Ureter (tissue), 1 donor: ENCODE measurements at places on chromosomes 1 and 21.
A peak's percentile ranks its signal among the peaks of the same experiment; 100 is the strongest.

DNA sequence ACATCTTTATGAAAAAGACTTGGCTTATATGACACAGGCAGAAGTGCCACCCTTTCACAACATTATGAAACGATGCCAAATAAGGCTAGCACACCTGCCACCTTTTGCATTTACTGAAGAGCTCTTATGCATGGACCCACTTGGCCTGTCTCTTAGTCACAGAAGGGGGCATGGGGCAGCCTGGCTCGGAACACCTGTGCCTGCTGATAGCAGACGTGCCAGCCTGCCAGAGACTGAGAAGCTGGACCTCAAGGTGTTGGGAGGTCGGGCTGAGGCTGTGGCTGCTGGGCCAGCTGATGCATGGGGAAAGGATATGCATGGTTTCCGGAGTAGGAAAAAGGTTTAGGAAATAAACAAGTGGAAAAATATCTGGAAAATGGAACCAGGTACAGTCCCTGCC is 21.5 kb downstream of the RCAN1 start:
- DNase-seq = no peak

- DNase-seq = peak; percentile 50
These were observed 44.1 kb upstream of the SLC25A33 start for GRCh38 chr1:9494936-9495758.

DNA sequence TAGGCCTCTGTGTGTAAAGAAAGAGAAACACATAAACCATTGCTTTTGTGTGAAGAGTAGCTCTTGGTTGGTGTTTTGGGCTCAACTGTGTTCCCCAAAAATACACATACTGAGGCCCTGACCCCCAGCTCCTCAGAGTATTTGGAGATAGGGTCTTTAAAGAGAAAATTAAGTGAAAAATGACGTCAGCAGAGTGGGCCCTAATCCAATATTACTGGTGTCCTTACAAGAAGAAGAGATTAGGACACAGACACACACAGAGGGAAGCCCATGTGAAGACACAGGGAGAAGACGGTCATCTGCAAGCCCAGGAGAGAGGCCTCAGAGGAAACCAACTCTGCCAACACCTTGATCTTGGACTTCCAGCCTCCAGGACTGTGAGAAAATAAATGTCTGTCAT is 76.9 kb upstream of the PGBD5 start:
- no peak for DNase-seq

GRCh38 chr1:98991127-98992012 is 13.3 kb downstream of the PLPPR5 start:
- no peak for DNase-seq

- no peak for DNase-seq
These were observed 32.0 kb upstream of the INSL5 start for GRCh38 chr1:66833112-66833511.

DNA sequence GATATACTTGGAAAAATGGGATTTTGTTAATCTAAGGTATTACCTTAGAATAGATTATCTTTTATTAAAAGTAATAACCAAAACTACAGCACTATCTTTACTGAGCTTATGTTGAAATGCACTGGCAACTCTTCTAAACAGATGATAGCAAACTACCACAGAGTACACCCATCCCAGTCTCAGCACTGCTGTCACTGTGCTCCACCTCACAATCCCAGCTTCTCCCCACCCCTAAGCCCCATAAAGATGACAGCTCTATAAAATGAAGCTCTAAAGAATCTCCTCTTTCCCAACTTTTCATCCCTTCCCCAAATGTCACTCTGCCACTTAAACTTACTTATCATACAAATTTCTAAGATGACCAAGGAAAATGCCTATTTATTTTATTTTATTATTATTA is 6.4 kb downstream of the DSTYK start:
- DNase-seq = no peak

GRCh38 chr21:33157303-33157702 is 72.4 kb upstream of the IFNAR2 start:
- no peak for DNase-seq

DNA sequence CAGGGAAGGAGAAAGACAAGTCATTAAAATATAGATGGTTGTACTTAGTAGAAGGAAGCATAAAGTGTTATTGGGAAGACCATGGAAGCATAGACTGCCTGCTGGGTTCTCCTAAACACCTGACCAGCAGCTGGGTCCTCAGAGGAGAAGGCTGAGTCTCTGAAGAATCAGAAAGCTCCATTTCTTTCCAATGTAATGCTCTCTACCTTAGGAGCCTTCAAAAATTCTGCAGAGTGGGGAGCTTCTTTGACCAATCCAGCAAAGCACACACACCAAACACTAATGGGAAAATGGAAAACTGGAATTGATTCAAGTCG is 21.1 kb upstream of the BCL10 start:
- DNase-seq = no peak

DNA sequence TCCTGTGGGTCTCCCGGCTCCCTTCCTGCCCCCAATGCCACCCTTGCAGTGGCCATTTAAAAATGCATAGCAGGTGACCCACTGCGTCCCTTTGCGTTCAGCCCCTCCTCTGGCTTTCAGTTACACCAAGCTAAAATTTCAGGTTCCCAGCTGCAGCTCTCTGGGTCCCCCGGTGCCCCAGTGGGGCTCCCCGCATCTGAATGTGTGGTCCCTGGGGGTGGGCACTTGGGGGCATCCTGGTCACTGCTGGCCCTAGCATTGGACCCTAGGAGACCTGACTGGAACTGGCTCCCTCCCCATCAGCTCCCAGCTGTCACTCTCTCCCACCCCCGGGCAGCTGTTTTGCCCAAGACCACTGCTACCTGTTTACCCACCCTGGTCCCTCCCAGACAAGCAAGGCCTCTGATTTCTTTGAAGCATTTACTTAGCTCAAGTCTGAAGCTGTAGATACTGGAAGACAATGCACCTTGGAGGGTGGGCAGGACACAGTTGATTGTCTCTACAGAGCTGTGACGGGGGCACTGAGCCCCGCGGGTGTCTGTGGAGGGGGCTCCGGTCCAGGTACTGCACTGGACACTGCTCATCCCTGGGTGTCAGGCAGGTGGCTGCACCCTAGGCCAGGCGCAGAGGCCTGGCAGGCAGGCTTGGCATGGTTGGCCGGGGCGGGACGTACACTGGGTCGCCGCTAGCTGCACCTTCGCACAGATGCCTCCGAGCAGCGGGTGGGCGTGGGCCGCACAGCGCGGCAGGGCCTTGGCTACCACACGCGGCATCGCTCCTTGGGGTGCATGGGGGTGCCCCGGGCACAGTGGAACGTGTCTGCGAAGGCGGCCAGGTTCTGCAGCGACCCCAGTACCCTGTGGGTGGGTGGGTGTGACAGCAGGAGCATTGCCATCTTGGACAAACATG is 3.9 kb downstream of the PRXL2B start:
- DNase-seq = no peak

DNA sequence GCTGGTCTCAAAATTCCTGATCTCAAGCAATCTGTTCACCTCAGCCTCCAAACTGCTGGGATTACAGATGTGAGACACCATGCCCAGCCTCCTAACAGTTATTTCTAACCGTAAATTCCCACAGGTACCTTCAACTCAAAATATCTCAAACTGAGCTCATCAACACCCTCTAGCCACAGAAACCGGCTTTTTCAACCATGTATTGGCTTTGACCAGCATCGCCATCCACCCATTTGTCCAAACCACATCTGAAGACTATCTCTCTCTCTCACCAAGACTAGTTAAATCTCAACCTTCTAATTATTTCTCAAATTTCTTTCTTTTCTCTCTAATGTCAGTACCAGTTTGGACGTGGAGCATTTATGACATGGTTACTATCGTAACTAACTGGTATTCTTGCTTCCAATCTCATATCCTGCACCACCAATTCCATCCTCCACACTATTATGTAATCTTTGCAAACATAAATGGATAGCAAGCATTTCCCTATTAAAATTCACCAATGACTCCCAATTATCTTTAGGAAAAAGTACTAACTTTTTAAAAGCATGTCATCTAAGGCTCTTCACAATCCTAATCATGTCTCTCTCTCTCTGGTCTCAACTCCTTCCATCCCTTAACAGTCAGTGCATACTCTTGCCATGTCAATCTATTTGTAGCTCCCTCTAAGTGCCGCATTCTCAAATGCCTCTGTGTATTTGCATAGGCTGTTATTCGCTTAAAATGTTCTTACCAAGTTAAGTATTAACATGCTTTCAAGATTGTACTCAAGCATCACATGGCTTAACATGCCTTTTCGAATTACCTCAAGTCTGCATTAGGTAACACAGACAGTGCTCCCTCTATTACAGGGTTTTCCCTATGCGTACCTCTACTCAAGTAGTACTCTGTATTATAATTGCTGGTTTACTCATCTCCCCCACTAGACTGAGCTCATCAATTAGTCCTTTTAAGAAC is 18.1 kb downstream of the RSBN1 start:
- no peak for DNase-seq

DNA sequence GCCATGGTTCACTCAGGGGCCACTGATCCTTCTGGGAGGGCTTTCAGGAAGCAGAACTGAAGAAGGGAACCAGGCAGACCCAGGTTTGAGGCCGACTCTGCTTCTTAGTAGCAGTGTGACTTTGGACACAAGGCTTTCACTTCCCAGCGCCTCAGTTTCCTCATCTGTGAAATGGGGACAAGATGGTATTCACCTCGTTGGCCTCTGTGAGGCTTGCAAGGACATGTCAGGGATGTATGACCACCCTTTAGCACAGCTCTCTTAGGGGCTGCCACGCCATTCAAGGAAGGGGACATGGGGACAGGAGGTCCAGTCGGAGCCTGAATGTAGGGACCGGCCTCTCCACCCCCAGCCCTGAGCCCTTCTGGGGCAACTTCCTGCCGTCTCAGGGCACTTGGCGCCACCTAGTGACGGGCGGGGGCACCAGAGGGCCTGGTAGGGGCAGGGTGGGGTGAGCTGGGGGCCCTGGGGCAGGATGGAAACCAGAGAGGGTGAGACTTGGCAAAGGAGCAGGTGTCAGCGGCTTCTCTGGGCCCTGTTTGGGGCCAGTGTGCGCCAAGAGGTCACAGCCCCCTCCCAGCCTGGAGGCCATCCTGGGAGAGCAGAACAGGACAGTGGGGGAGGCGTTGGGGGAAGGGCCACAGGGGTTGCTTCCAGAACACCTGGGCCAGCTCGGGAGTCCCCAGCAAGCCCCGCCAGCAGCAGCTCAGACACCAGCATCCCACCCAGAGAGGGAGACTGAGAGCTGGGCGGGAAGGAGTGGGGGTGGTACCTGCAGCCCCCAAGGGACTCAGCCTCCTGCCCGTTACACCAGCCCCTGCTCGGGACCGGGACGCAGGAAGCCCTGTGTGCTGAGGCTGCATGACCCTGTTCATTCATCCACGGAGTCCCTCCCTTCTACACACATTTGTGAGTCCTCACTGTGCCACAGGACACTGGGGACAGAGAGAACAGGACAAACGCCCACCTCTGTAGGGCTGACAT is 102.5 kb upstream of the TARDBP start:
- no peak for DNase-seq

- no peak for DNase-seq
These were observed 39.0 kb downstream of the FAF1 start for GRCh38 chr1:50921029-50921428.

- DNase-seq = no peak
These were observed 13.0 kb downstream of the RCC1 start for GRCh38 chr1:28518745-28519341.

DNA sequence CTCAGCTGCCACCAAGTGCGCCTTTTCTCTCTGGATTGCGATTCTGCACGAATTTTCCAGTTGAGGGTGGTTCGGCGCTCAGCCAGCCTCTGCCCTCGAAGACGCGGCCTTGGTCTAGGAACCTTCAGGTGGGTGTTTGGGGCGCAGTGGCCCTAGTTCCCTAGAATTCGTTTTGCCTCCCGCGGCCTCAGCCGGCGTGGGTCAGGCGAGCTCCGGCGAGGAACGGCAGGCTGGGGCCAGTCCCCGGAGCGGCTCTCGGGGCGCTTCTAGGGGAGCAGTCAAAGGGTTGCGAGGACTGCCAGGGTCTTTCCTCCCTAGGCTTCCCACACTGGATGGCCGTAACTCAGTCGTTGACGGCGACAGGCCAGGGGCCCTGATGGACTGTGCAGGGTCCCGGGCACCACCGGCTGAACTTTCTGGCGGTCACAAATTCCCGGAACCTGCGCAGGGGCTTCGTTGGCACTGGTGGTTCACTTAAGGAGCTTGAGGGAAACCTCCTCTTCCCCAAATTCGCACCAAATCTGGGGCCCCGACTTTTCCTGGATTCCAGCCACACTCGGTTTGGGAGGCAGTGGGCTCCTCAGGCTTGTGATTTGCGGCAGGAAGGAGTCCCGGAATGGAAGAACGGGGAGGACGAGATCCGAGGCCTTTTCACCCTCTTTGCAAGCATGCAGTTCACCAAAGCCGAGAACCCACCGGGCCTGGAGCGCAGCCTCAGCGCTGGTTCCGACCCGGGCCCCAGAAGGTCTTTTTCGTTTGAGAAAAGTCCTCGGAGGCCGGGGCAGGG is 1.2 kb downstream of the DMBX1 start:
- DNase-seq = no peak

- DNase-seq = no peak
These were observed 119.2 kb downstream of the SYF2 start for GRCh38 chr1:25113086-25113485.

GRCh38 chr1:110337704-110338308 is 1.4 kb upstream of the RBM15 start:
- peak; percentile 60 for DNase-seq

DNA sequence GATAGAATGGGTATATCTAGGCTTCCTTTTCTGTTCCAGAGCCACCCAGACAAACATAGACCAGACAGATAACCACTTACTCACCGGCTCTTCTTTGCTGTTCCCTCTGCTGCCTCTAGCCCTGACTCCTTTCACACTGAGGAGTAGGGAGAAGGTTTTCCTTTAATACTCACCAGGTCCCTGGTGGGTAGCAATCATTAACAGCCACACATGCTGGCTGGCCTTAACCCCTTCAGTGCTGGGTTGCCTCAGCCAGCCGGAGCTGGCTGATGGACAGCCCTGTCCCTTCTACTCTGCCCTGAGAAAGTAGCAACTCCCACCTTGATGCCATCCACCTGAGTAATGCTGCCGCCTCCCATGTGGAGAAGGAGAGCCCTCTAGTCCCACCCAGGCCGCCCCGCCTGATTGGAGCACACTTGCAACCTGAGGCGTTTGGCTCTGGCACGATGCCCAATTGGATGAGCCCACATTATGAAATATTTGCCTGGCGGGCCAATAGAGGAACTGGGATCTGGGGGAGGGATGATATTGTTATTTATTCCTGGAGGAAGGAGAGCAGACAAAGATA is 71.6 kb downstream of the PLEKHA6 start:
- DNase-seq = peak; percentile 87

GRCh38 chr1:200258447-200259375 is 151.1 kb downstream of the ZNF281 start:
- DNase-seq = no peak

DNA sequence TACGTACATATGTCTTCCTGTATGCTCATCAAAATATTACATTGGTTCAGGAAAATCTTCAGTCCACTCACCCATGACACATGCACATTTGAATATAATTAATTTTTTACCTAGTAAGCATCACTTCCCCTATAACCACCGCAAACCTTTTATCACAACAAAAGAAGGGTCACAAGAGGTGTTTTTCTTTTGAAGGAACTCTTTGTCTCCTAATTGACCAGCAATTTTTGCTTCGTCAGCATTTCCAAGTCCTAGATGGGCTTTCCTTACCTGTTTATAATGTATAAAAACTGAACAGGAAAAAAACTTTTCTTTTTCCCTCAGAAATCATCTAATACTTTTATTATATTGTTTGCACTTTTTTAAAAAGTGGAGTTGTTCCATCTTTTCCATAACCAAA is 631.3 kb downstream of the PLA2G4A start:
- no peak for DNase-seq
